Activated gamma-delta T cell treated with Interleukin-2 at 50 U/mL for 16 hours (primary cell): ENCODE measurements at places on chromosomes 2 and 18.

DNA sequence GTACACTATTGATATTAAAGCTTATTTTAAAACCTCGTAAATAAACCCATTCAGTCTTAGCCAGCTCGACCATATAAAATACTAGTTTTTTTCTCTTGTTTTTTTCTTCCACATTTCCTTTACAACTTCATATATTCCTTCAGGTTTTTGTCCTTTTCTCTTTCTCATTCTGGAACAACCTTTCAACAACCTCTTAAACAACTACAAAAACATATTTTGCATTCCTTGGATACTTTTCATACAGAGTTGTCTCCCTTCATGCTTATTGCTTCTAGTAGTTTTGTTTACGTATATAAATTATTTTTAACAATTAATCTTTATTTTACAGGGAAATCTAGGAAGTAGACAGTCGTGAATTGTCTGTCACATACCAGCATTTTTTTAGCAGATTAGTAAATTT, 41.2 kb downstream of the COMMD1 start:
- DNase-seq, result no peak

DNA sequence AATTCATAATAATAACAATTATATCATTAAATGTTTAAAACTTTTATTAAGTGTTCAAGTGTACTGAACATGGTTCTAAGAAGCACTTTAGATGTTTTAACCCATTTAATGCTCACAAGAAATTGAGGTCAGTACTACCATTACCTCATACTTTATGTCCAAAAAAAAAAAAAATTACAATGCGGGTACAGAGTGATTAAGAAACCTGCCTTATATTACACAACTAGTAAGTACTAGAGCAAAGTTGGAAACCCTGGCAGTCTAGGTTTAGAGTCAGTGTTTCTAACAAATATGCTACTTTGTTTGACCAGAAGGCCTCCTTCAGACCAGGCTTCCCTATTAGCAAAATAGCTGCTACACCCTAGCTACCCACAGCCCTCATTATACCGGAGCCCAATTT, 28.5 kb downstream of the PLEKHM3 start:
- no peak for DNase-seq

GRCh38 chr2:54560146-54560881, 104.2 kb downstream of the SPTBN1 start:
- DNase-seq, result peak; percentile 20

GRCh38 chr18:63831080-63831788, 56.0 kb downstream of the SERPINB7 start:
- no peak for DNase-seq

DNA sequence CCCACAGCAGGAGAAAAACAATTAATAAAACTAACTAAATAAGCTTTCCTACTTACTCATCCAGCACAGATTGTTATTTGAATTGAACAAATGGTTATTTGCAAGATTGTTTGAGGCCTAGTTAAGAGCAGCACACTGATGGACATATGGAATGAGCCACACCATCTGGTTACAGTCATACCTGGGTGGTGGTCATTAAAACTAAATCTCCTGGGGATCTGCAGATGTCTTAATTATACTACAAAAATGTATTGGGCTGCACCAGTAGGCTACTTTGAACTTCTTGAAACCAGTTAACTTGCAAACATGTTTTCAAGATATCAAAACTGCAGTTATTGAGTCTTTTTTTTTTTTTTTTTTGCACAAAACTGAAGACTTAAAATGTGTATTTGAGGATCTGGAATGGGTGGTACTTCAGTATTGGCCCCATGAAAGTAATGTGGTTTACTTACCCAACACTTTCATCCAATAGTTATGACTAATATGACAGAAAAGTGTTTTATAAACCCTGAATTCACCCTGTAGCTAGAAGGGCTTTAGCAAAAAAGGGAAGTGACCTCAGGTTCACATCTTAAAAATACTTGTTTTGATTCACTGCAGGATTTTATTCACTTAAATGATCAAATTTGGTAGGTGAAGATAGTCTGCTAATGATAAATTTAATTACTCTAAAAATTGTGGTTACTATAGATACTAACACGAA, 10.8 kb downstream of the AGFG1 start:
- no peak for DNase-seq
